Activated CD4-positive, alpha-beta T cell treated with anti-CD3 and anti-CD28 coated beads, Interleukin-2, amount 50 U/mL, for 48 hours (primary cell): ENCODE measurements at places on chromosomes 7 and 10.

GRCh38 chr10:110413903-110414547 is 83.7 kb upstream of the DUSP5 start:
- DNase-seq, result no peak

GRCh38 chr7:25109276-25109675 is 15.8 kb downstream of the CYCS start:
- no peak for DNase-seq

- no peak for DNase-seq
Observed at GRCh38 chr10:128556182-128557110, 430.2 kb upstream of the MKI67 start.

GRCh38 chr10:70744617-70745143 is 40.5 kb downstream of the TBATA start:
- no peak for DNase-seq

DNA sequence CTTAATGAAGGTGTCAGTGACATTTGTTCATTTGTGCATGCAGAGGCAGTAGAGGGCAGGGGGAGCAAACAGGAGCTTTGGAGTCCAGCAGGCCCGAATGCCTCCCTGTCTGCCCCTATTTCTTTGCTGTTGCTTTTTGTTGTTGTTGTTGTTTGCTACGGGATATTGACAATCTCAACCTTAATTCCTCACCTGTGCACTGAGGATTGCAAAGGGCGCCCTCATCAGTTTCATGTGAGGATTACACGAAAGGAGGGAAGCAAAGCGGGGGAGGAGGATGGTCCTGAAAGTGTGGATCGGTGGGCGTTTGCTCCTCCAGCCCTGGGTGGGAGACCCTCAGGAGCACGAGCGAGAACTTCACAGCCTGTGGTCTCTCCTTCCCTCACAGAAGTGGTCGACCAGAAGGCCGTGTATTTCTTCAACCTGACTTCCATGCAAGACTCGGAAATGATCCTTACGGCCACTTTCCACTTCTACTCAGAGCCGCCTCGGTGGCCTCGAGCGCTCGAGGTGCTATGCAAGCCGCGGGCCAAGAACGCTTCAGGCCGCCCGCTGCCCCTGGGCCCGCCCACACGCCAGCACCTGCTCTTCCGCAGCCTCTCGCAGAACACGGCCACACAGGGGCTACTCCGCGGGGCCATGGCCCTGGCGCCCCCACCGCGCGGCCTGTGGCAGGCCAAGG is 9.6 kb downstream of the GDF10 start:
- DNase-seq, result peak; percentile 19

GRCh38 chr10:104327745-104328645 is 10.3 kb downstream of the ITPRIP start:
- DNase-seq, result no peak

- DNase-seq, result peak; percentile 49
Observed at GRCh38 chr7:351681-352480, 61.9 kb downstream of the FOXL3 start.

- DNase-seq, result no peak
Observed at GRCh38 chr10:30422151-30422695, 11.8 kb upstream of the MAP3K8 start.

- DNase-seq, result no peak
Observed at GRCh38 chr10:17179002-17179401, 22.5 kb downstream of the TRDMT1 start.

- no peak for DNase-seq
Observed at GRCh38 chr10:87589645-87590051, 70.0 kb upstream of the PAPSS2 start.
